ENCODE measurements at places on chromosomes 6 and 20.

GRCh38 chr6:13614126-13614925, 809 bp upstream of the NOL7 start:
- no peak for DNase-seq

- DNase-seq = no peak
Observed at GRCh38 chr6:53192682-53193188, 44.1 kb upstream of the GCM1 start.

DNA sequence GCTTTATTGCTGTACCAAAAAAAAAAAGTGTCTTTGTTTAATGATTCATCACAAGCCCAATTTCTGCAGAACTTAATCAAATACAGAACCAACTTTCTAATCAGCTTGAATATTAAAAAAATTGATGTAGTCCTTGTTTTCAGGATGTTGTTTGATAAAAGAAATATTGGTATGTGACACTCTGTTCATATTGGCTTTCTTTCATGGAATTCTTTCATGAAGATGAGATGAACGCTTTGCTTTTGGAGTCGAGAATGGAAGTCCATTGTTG, 184.3 kb downstream of the ZNF217 start:
- no peak for DNase-seq

DNA sequence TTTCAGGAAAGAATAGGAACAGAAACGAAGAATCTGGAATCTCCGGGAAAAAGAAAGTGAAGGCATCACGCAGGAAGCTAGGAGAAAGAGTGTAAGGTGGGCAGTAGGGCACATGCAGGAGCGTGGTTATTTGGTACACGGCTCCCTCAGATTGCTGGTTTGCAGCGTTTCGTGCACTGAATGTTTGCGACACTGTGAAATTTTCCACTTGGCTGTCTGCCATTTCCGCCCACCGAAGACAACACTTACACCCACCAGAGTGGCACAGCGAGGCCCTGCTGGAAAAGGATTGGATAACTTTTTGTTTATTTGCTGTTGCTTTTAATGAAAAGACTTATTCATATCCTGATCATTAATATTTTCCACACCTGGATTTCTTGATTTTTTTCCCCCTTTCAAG, 248.3 kb downstream of the GMPR start:
- peak; percentile 15 for DNase-seq

- DNase-seq = no peak
Observed at GRCh38 chr6:1654054-1654453, 44.3 kb downstream of the FOXC1 start.

GRCh38 chr6:27669624-27670301, 196.9 kb upstream of the ZNF184 start:
- no peak for DNase-seq

GRCh38 chr6:118774581-118774980, 119.4 kb upstream of the ASF1A start:
- no peak for DNase-seq

DNA sequence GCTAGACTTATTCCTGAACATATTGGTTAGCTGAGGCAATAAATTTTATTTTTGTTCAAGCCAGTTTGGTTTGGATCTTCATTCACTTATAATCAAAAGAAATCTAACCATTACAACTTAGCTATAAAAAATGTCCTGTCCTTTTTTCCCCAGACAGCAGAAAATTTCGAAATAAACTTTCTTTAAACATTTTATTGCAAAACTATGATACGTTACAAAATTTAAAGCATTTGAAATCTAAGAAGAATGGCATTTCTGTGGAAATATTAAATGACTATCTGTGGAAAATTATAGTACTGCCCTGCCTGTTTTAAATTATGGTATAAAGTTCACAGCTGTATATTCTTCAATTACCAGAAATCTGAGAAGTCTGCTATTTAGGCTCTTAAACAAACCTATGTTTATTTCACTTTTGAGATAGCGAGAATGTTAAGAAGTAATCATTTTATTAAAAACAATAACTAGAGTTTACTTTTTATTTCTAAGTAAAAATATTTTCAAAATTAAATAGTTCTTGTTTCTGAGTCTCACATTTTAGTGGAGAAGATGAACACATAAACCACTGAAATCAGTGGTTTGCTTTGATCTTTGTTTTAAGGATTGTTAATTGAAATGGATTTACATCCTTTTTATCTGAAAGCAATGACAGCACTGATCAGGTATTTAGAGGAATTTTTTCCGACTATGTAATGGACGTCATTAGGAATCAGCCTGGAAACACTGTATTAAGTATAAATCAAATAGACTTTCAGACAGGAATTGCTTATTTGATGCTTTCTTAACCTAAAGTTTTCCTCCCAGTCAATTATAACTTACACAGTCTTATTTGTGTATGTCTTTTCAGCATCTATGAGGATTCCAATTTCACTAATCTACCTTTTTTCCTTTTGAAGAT, 553.7 kb downstream of the COL12A1 start:
- DNase-seq = no peak

DNA sequence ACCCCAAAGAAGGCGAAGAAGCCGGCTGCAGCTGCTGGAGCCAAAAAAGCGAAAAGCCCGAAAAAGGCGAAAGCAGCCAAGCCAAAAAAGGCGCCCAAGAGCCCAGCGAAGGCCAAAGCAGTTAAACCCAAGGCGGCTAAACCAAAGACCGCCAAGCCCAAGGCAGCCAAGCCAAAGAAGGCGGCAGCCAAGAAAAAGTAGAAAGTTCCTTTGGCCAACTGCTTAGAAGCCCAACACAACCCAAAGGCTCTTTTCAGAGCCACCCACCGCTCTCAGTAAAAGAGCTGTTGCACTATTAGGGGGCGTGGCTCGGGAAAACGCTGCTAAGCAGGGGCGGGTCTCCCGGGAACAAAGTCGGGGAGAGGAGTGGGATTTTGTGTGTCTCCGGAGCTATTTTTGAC, 69.6 kb downstream of the HFE start:
- peak; percentile 46 for DNase-seq

DNA sequence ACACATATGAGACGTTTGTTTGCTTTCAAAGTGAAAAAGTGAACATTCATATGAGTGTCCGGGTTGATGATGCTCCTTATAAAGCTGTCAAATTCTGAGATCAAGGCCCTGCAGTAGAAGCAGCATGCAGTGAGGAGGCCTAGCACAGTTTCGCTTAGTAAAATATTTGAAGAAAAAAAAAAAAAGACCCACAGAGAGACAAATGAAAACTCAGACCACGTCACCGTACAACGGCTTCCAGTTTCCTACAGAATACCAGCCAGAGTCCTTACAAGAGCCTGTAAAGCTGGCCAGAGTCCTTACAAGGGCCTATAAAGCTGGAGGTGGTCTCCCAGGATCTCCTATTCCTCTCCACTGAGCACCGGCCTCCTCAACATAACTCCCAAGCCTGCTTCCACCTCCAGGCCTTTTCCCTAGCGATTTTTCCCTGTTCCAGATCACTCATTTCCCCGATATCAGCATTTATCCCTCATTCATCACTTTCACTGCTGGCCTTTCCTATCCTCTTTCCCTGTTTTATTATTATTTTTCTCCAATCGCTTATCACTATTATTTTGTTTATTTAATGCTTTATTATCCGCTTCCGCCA, 1.5 kb upstream of the HMGN4 start:
- no peak for DNase-seq

DNA sequence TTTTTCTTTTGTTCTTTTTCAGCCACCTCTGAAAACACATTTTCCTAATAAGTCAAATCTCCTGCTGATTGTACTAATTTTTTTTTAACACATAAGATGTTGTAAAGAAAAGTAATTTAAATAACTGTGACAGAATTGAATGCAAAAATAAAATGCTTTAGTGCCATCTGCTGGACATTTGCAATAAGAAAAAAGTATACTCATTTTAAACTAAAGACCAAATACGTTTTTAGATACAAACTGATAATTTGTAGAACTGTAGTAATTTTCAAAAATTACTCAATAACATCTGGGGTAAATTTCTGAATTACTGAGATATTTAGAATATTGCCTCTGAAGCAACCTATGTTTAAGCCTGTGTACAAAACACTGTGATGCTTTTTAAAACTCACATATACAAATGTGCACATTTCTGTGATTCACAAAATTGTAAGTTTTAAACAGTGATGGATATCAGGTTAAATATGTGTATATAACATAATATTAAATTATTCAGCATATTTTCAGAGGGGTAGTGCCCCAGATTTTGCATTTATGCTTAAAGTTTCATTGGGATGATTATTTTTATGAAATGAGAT, 198.7 kb downstream of the RIMS1 start:
- DNase-seq = no peak

DNA sequence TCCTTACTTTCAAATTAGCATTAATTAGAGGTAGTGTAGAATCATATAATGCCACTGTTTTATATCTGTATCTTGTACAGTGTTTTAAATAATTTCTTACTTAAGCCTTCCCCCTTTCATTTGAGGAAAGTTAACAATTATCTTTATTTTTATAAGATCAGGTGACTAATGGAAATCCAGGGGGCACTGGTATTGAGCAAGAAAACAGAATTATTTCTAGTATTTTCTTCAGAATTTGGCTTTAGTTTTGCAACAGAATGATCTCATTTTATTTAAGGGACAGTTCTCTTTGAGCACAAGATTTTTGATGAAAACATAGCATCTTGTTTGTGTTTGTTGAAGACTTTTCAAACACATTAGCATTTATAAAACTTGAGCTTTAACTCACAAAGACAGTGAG, 55.9 kb downstream of the RNF217 start:
- DNase-seq = no peak

- DNase-seq = no peak
Observed at GRCh38 chr20:967796-968742, 34.0 kb downstream of the RSPO4 start.

DNA sequence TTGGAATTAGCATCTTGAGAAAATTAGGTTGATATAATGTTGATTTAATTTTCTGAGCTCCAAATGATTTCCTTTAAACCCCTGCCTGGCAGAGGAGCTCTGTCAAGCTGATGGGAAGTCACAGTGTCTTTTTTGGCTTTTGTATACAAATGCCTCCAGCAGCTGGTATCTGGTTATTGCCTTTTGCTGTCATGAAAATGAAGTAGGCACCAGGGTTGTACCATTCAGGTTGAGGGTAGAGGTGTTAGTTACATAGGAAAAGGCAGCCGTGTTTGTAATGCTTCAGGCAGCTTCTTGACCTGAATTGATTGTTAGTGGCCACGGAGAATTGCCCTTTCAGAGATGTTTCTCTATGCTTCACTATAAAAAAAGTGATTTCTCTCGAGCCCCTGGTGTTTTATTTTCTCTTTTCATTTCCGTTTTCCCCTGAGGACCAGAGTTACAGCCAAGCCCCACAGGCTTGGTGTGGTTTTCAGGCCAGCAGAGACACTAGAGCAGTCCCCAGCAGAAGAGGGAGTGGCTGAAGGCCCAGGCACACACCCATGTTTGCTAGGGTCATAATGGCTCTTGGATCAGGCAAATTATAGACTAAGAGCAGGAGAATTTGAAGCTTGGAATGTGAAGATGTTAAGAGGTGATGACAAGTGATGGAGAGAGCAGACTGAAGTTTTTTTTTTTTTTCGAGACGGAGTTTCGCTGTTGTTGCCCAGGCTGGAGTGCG, 21.6 kb downstream of the CMTR1 start:
- DNase-seq = no peak

GRCh38 chr20:46365487-46366220, 40.8 kb downstream of the ELMO2 start:
- no peak for DNase-seq

DNA sequence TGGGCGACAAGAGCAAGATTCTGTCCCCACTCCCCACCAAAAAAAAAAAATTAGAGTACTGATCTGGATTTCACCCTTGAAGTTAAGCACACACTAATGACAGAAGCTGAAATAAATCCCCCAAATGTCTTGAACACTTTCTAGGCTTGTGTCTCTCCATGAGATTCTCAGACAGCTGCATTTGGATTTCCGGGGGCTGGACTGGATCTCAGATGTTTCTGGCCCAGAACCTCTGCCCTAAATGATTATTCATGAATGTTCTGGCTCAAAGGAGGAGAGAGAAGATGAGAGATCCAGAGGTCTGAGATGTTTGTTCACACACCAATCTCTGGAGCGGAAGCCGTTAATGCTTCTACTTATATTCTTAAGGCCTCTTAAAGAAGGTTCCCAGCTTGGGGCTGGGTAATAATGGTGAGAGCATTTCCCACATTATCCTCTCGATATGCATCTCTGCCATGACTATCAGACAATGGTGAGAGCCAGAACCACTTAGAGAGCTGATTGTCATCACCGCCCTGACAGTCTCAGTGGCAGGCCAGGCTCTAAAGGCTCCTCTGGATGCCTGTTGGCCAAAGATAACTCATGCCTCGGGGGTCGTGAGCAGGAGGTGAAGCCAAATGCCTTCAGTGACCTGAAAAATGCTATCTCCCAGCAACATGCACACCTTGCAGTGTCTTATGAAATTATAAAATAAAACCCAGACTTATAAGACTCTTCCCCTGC, 127.9 kb upstream of the AGPAT4 start:
- DNase-seq = no peak

- no peak for DNase-seq
Observed at GRCh38 chr20:49675368-49676151, 38.1 kb downstream of the B4GALT5 start.
